ENCODE measurements at places on chromosomes 11 and 22.
A peak's percentile ranks its signal among the peaks of the same experiment; 100 is the strongest.

- no peak overlapping the region for H3K27ac ChIP-seq
- peak overlapping the region; percentile 75 for H3K4me3 ChIP-seq
- no peaks in the 10 kb centered on the region for H3K36me3 ChIP-seq
- H3K4me1 ChIP-seq, result peaks cover 22% of the 10 kb centered on the region
- DNase-seq, result no peak
- H3K27me3 ChIP-seq, result peaks cover 4% of the 10 kb centered on the region
Measured at GRCh38 chr22:17120281-17120680, 879 bp downstream of the TMEM121B start.

DNA sequence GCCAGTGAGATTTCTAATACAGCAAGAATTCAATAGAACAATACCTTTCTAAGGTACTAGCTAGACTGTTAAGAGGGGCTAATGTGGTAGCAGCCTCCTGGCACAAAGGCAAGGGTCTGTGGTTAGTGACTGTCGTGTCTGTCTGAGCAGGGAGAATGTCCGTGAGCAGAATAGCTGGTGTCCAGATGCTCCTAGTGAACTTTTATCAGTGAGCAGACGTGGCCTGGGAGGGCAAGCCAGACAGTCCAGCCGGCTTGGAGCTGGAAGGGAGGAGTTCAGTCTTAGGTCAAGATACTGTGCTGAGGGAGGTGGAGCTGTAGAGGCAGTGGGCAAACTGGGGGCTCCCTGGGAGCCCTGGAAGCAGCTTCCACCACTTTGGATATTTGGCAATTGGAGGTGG lies 138.6 kb downstream of the TEAD1 start:
- no peak overlapping the region for H3K4me3 ChIP-seq
- peak overlapping the region; percentile 87 for H3K27ac ChIP-seq
- no peak for DNase-seq
- peaks cover 58% of the 10 kb centered on the region for H3K4me1 ChIP-seq
- H3K36me3 ChIP-seq, result no peaks in the 10 kb centered on the region
- H3K27me3 ChIP-seq, result no peaks in the 10 kb centered on the region

- H3K4me1 ChIP-seq, result no peaks in the 10 kb centered on the region
- no peak overlapping the region for H3K27ac ChIP-seq
- H3K4me3 ChIP-seq, result no peak overlapping the region
- no peak for DNase-seq
- H3K27me3 ChIP-seq, result no peaks in the 10 kb centered on the region
Measured at GRCh38 chr11:37182031-37182430, 584.0 kb upstream of the RAG2 start.

- DNase-seq, result no peak
- no peaks in the 10 kb centered on the region for H3K27me3 ChIP-seq
- no peak overlapping the region for H3K27ac ChIP-seq
- H3K36me3 ChIP-seq, result no peaks in the 10 kb centered on the region
Measured at GRCh38 chr11:134949121-134950090, 537.4 kb upstream of the B3GAT1 start.

GRCh38 chr22:25027043-25027906 lies 74.8 kb downstream of the KIAA1671 start:
- no peak overlapping the region for H3K4me3 ChIP-seq
- H3K27ac ChIP-seq, result peak overlapping the region; percentile 61
- peaks cover 42% of the 10 kb centered on the region for H3K36me3 ChIP-seq
- no peaks in the 10 kb centered on the region for H3K4me1 ChIP-seq

- no peak for DNase-seq
- H3K4me3 ChIP-seq, result no peak overlapping the region
- H3K27ac ChIP-seq, result no peak overlapping the region
- no peaks in the 10 kb centered on the region for H3K27me3 ChIP-seq
- no peaks in the 10 kb centered on the region for H3K36me3 ChIP-seq
Measured at GRCh38 chr11:35976434-35976833, 32.6 kb downstream of the LDLRAD3 start.

- DNase-seq, result no peak
- H3K27ac ChIP-seq, result no peak overlapping the region
- H3K27me3 ChIP-seq, result no peaks in the 10 kb centered on the region
- H3K4me3 ChIP-seq, result no peak overlapping the region
Measured at GRCh38 chr11:121890377-121890776, 225.6 kb downstream of the BLID start.
